ENCODE measurements at places on chromosomes 2 and 18.

DNA sequence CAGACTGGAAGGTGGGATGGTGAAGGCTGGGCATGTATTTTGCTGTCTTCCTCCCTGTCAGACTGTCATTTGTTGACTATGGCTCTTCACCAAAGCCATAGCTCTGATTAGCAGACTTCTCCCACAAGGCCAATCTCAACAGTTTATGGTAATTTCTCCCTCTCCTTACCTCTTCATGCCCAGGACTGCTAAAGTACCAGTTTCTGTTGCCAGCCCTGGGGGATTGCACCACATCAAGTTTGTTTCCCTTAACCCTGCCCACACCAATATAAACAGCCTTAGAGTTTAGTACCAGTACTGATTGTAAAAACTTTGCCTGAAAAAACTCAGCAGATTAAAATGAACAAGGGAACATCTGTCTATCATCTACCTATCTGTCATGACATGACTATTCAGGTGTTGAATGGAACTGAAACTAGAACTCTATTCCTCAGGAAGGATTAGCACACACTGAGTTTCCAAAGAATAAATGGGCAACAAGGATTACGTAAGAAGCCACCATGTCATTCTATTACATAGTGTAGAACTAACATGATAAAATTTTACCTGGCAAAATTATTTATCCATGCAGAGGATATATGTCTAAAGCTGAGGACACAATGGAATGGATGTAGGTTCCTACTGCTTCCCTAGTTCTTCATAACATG is 13.7 kb downstream of the FEZ2 start:
- no peak for DNase-seq

DNA sequence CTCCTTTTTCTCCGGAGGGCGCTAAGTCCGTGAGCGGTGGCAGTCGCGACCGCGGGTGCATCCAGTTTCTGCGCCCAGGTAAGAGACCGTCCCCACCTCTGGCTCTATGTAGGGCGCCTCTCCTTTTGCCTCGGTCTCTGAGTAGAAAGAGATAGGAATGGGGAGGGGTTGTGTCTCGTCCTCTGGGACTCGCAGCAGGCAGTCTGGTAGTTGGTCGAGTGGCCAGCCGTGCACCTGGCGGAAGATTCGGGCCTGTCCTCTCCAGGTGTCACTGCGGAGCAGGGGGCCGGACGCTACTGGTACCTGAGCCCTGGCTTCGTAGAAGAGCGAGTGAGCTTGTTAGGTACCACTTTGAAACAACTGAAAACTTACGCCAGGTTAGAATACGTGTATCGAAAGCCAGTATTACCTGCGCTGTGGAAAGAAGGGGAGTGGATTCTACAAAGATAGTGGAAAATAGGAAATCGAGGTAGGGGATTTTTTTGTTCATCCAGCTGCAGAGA is 403 bp downstream of the MAP2 start:
- DNase-seq = no peak

DNA sequence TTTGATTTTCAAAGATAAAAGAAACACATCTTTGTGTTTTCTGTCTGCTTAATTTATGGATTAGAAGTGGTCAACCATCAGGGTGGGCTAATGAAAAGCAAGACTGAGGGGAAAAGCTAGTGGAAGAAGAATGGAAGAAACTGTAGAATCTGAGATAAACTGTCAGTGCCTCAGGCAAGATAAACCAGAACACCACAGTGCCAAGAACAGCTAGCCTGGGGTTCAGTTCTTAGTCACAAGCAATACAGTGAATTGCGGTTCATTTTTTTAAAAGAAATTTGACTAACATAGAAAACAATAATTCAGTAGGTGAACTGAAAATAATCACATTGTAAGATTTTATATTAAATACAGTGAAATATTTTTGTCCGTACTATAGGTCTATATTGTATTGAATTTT is 22.0 kb upstream of the LNPK start:
- no peak for DNase-seq

- no peak for DNase-seq
These were observed 406.8 kb downstream of the NBAS start for GRCh38 chr2:15154297-15154696.

DNA sequence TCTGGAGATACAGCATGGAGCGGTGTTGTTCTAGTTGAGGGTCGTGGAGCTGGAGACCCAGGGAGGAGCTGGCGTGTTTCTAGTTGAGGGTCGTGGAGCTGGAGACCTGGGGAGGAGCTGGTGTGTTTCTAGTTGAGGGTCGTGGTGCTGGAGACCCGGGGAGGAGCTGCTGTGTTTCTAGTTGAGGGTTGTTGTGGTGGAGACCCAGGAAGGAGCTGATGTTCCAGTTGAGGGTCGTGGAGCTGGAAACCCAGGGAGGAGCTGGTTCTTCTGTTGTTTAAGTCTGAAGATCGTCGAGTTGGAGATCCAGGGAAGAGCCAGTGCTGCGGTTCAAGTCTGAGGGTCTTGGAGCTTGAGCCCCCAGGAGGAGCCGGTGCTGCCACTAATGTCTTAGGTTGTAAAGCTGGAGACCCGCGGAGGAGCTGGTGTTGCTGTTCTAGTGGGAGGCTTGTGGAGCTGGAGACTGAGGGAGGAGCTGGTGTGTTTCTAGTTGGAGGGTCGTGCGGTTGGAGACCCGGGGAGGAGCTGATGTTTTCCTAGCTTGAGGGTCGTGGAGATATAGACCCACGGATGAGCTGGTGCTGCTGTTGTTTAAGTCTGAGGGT is 155.3 kb downstream of the RTP5 start:
- DNase-seq = no peak

DNA sequence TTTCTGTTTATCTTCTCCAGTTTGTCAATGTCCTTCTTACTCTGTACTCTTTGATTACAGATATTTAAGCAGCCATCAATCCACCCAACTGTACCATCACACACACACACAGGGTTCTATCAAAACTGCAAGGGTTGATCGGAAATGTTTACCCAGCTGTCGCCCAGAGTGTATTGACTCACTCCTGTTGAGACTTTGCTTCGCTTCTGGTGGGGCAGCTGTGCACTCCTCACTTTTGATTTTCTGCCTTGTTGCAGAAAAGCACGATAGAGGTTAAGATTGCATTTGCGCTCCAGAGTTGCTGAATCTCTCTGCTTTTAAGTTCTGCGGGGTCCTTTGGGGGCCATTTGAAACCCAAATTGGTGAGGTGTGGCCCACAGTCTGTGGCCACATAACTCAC is 216.2 kb downstream of the SETBP1 start:
- peak; percentile 81 for DNase-seq

GRCh38 chr2:135245071-135245470 is 193.0 kb downstream of the RAB3GAP1 start:
- peak; percentile 55 for DNase-seq

- DNase-seq = no peak
These were observed 38.3 kb upstream of the RAPGEF4 start for GRCh38 chr2:172697296-172697695.

- DNase-seq = no peak
These were observed 85.2 kb upstream of the POU3F3 start for GRCh38 chr2:104768694-104769093.

DNA sequence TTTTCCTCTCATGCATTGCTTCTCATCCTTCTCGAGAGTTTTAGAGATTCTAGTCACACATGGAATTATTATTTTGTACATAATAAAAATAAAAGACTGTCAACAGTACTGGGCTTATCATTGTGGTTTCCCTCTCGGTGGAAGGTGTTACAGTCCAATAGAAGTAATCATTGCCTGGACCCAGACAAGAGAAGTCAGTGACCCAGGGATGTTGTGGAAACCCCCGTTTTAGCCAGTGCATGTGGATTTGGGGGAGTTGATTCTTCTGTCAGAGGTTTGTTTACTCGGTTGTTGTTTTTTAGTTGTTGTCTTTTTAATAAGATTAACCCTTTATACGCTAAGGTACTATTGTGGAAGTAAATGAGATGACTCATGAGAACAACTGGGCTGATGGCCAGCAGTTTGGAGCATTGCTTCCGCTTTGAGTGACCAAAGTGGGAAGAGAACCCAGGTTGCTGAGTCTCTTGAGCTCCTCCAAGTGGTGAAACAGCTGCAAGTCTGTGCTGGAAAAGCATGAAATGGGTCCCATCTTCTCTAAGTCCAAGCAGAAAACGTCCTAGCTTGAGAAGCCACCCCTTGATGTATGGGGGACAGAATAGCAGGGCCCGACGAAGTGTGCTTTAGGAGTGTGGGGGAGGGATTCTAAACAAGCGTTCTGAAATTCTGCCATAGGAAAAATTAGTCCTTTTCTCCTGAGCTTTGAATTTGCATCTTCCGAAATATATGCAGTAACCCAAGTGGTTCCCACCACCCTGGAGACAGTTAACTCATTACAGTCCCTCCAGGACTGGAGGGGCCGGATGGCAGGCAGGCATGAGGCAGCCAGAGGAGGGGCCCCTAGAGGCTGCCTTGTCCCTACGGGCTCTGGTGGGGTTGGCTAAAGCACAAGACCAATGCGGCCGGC is 61.8 kb upstream of the GPR45 start:
- no peak for DNase-seq

GRCh38 chr2:219408204-219408603 is 10.0 kb upstream of the DES start:
- no peak for DNase-seq

DNA sequence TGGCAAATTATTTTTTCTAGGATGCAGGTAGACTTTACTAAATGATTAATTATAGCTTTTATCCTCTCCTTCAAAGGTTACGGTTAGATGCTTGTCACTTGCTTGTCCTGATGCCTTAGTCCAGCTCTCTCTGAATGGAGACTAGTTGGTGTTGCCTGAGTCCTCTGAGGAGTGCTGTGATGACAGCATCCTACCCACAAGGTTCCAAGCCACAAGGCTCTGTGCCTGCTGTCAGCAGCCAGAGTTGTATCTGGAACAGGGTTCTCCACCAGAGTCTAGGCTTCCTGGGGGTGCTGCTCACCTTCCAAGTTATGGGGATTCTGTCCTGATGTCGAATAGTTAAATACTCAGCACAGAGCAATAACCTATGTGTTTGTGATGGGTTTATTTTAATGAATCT is 125.7 kb downstream of the GALNT1 start:
- DNase-seq = no peak

DNA sequence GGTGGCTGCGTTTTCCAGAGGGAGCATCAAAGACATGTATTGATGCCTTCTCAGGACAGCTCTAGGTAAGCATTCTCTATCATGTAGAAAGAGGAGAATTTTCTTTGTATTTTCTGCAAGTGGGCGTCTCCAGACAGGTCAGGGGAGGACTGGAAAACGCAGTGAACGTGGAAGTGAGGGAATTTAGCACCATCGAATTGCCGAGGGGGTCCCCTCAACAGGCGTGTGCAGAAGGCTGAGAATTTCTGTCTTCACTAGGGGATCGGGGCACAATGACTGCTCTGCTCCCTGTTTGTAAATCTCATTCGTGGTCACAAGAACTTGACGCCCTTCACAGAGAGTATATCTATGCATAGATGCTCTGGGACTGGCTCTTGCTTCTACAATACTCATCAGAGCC is 5.0 kb upstream of the NTSR2 start:
- DNase-seq = no peak

DNA sequence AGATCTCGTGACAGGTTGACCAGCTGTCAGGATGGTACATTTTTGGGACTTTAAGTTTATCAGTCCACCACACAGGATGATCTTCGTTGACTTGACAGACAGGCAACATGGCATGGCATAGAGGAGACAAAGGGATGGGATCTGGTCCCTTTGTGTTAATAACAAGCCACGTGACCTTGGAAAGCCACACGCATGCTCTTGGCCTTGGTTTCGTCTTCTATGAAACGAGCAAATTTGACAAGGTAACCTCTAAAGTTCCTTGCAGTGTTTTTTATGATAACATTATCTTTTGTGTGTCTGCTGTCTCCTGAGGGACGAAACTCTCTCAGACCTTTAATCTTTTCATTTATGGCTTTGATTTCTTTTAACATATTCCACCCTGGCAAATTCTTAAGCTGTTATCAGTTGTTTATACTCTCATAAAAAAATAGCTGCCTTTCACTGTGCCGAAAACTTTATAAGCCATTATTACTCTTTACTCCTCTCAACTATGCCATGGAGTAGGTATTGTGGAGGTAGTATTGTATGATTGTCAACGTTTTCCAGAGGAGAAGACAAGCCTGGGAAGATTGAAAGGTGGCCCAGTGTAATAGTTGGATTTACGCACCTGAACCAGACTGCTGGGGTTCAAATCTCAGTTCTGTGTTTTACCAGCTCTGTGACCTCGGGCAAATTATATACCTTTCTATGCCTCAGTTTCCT is 81.3 kb downstream of the MYOM1 start:
- DNase-seq = no peak

GRCh38 chr18:24014986-24015638 is 558 bp downstream of the TTC39C start:
- no peak for DNase-seq

- DNase-seq = no peak
These were observed 43.3 kb downstream of the DDX1 start for GRCh38 chr2:15634846-15635490.

DNA sequence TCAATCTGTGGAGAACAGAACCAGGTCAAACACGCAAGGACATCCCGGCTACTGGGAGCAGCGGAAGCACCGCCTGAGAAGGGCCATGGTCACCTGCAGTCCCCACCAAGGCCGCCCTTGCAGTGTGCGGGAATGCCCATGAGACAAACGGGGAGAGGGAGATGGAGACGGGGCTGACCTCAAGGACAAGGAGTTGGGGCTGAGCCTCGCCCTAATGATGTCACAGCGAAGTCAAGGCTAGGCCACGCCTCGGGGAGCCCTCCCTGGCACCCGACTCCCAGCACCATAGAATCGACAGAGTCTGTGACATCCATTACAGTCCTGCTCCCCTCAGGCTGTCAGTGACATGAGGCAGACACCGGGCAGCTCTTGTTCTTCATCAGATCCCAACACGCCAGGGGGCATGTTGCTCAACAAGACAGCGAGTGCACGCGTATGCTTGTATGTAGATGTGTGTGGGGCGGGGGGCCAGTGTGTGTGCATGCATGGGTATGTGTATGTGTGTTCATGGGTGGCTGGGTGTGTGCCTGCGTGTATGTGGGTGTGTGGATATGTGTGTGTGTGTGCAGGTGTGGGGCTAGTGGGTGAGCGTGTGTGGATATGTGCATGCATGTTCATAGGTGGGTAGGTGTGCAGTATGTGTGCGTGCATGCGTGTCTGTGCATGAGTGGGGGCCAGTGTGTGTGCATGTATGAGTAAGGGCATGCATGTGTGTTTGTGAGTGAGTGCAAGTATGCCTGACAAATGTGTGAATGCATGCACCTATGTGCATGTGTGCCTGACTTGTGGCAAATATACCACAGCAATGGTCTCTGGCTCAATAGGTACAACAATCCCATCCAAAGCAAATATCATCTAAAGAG is 57.0 kb downstream of the ANKMY1 start:
- DNase-seq = no peak

GRCh38 chr2:216652566-216652965 is 19.3 kb downstream of the IGFBP2 start:
- DNase-seq = no peak

DNA sequence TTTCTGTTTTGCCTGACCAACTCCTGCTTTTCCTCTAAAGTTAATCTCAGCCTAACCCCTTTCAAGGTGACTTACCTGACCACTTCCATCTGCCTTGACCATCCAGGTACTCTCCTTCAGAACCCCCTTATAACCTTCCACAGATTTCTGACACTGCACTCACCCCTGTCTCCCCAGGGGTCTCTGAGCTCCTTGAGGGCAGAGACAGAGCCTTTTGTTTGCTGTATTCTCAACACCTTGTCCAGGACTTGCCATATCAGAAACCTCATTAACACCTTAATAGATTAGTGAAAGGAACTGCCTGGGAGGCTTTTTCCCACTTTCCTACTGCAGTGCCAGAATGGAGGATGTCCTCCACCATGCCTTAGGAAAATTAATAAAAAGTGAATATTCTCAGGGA is 119.7 kb upstream of the SERPINE2 start:
- DNase-seq = no peak

GRCh38 chr2:238499731-238500580 is 73.2 kb downstream of the ASB1 start:
- no peak for DNase-seq

- DNase-seq = no peak
These were observed 73.5 kb downstream of the ZCCHC2 start for GRCh38 chr18:62596145-62597005.

Measured in NCI-H2081 treated with DMSO at 0.1 percent for 48 hours (cell line).